Umbilical cord (tissue), 2 donors: ENCODE measurements at places on chromosomes 4 and X. TPM values are rescaled to one million over a fixed set of nuclear protein-coding genes. Genes with fewer than 3 reads are reported as not detected.

GALNTL6 gene
- total RNA-seq: 6.5 TPM

FGD1 gene
- total RNA-seq: 3.1 TPM

ZNF157 gene
- total RNA-seq: 0.96 TPM

SPANXC gene
- not detected for total RNA-seq

TLR1 gene
- 27.9 TPM for total RNA-seq

CSAG3 gene
- not detected for total RNA-seq

FBXW7 gene
- total RNA-seq: 66.4 TPM

DNAAF6 gene
- 0.48 TPM for total RNA-seq

GRCh38 chr4:88765729-88766128, 68.1 kb upstream of the NAP1L5 start:
- peak; percentile 52 for DNase-seq

GRCh38 chr4:93646233-93646930, 182.2 kb upstream of the ATOH1 start:
- DNase-seq: no peak

GRCh38 chrX:18793601-18794089, 86.2 kb downstream of the PPEF1 start:
- peak; percentile 21 for DNase-seq

- no peak for DNase-seq
Measured at GRCh38 chrX:57902633-57903032, 7.6 kb downstream of the ZXDA start.

- DNase-seq: no peak
Measured at GRCh38 chrX:87528487-87528886, 10.9 kb downstream of the KLHL4 start.

- peak; percentile 5 for DNase-seq
Measured at GRCh38 chr4:149823769-149824221, 8.2 kb upstream of the IQCM start.

DNA sequence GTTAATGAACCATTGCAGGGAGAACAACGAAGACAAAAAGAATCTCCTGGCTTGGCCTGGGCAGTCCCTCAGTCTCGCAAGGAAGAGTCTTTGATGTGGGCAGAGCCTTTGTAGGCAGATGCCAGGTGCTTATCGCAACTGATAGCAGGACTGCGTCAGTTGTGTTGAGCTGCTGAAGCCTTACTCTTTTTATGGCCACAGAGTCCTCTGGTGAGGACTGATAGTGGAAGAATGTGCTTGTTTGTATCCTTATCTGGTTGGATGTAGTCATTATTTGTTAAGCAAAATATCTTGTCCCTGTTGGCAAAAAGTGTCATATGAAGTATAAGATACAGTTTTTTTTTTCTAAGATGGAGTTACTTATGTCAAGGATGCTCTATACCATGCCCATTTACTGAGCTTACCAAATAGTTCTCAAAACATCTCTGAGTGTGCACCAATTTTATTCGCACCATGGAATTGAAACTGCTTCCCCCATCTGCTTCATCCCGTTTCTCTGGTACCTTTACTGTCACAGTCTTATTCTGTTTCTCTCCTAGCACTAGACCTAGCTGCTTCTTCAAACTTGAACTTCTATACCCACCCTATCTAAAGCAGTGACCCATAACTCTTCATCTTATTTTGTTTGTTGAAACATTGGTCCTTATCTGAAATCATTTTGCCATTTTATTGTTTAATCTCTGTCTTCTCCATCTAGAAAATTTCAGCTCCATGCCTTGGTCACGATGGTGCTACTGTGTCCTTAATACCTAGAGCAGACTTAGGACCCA, 47.0 kb upstream of the SPRY1 start:
- DNase-seq: peak; percentile 66

DNA sequence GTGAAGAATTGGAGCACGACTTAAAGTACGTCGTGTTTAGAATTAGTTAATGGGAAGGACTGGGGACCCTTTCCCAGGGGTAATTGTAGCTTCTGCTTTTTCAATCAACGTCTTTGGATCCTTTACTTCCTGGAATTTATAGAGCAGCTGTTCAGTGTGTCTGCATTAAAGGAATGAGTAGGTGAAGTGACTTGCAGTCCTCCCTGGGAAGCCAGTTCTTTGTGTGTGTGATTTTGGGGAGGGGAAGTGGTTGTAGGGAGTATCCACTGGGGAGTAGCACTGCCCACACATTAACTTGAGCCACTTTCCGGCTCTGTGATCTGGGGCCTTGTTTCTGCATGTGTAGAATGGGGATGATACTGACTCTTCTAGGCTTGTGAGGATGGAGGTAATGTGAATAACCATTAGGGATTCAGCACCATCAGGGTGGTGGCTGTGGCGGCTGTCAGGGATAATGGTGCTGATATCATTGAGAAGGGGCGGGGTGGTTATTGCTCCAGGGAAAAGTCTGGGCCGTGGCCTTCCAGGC, 54.7 kb downstream of the TMEM131L start:
- DNase-seq: no peak

DNA sequence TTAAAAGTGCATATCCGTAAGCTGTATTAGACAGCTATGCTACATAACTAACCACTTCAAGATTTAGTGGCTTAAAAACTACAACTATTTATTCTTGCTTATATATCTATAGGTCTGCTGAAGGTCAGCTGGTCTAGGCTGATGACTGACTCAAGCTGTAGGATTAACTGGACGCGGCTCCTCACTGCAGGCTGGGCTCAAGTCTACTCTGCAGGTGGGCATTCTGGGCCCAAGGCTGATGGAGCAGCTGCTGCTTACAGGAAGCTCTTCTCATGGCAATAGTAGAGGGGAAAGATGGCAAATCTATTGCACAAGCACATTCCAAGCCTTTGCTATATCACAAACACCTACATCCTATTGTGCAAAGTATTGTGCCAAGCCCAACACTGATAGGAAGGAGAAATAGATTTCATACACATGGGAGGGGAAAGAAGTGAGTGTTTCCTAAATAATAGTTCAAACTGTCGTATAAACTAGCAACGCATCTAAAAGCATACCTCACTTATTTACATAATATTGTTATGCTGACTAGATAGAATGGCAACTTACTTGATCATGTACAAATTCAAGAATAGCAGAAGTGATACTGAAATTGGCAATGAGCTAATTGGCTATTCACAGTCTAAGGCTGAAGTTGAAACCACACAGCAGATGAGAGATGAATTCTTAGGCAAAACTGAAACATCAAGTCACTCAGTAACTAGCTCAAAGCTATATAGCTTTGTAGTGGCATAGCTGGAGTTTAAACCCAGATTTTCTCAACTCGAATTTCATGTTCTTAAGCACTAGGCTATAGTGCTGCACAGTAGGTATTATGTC, 263.8 kb downstream of the NKX6-1 start:
- no peak for DNase-seq

GRCh38 chr4:178233906-178234305, 791.7 kb upstream of the AGA start:
- no peak for DNase-seq

DNA sequence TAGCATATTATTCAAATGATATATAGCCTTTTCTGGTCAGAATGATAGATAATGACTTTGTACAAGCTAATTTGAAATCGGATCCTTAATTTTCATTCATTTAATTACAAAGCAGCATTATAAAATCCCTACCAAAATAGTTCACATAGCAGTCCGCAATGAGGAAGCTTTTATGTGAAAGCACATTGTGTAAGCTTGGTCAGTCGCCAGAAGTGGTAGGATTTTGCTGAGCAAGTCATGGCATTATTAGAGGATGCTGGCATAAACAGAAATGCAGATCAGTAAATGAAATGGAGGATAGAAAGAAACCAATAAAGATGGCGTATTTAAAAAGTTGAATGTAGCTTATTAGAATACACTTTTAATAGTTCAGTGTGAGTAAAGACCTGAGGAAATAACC, 93.2 kb upstream of the DIAPH2 start:
- no peak for DNase-seq

DNA sequence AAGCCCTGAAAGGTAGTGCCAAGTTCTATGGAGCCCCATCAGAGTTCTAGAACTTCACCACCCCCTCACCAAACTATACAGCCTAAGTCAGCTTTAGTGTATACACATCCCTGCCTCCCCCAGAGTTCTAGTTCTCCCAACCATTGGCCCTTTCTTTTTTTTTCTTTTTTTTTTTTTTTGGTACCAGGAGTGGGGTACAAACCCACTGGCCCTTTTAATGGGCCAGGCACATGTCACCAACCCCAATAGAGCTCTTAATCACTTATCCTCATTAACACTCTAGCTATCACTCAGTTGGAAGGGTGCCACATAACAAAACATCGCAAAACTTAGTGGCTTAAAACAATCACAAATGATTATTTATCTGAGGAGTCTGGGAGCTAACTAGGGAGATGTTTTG, 588.6 kb downstream of the BCOR start:
- DNase-seq: no peak

DNA sequence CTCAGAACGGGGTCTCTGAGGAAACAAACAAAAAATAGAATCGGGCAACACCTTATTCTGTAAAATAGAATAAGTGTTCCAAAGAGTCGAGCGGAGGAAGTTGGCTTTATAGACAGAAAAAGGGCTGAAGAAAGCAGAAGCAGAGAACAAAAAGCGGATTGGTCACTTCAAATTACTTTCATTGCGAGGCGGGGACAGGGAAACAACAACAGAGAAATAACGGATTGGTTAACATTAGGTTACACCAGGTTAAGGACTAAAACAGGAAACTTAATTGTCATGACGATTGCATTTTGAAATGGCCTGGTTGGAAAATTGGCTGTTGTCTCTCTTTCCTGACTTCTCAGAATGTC, 433 bp upstream of the COQ2 start:
- DNase-seq: peak; percentile 70

DNA sequence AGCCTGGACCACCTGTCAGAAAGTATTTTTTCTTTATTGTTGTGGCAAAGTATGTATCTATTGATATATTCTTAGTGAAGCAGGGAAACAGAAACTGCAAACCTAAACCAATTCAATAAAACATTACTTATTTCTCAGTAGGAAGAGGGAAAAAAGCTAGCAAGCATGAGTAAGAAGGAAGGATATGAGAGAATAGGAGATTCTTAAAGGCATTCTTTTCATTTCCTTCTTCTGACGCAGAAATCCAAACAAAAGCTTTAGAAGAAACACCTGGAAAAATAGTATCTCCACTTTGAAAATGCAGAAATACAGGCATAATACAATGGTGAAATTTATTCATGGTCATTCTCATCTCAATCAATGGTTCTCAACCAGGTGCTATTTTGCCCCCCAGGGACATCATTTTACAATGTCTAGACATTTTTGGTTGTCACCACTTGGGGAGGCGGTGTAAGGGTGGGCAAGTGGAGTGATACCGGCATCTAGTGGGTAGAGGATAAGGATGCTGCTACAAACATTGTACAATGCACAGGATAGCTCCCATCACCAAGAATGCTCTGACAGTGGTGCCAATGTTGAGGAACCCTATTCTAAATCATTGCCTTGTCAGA, 21.7 kb upstream of the ATXN3L start:
- DNase-seq: no peak
